ENCODE measurements at places on chromosomes 11 and 22.
A peak's percentile ranks its signal among the peaks of the same experiment; 100 is the strongest.

DNA sequence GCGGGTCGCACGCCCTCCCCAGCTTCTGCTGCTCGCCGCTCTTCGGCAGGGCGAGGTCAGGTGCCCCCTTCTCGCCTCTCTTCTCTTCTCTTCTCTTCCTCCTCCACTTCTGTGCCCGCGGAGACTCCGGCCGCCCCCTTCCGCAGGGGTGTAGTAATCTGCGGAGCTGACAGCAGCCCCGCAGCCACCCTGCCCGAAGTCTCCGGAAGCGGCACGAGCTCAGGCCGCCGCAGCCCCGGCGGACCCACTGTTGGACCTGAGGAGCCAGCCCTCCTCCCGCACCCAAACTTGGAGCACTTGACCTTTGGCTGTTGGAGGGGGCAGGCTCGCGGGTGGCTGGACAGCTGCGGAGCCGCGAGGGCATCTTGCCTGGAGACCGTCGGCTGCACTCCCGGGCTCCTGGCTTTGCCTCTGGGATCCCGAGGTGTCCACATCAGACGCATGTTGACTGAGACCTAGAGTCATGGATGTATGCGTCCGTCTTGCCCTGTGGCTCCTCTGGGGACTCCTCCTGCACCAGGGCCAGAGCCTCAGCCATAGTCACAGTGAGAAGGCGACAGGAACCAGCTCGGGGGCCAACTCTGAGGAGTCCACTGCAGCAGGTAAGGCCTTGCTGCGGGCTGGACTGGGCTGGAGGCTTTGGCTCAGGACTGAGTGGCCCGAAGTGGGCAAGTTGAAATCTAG is 486 bp downstream of the STIM1 start:
- DNase-seq = peak; percentile 46

GRCh38 chr11:9838961-9839360 is 175.1 kb downstream of the SWAP70 start:
- no peak for DNase-seq

DNA sequence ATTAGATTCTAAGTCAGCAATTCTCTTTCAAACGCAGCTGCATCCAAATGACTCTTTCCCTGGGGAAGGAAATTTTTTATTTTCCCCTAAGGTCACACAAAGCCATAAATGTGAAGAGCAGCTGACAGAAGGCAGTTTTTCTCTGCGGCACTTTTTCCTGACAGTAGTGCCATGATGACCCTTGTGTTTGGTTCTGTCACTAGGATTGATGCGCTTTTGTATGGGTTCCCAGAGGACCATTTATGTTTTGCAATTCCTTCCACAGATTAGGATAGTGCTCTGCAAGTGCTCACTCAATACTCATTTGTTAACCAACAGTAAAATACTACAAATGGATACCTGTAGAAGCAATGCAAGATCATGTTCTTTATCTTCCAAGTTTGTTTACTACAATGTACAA is 359.6 kb upstream of the CTSC start:
- DNase-seq = no peak

DNA sequence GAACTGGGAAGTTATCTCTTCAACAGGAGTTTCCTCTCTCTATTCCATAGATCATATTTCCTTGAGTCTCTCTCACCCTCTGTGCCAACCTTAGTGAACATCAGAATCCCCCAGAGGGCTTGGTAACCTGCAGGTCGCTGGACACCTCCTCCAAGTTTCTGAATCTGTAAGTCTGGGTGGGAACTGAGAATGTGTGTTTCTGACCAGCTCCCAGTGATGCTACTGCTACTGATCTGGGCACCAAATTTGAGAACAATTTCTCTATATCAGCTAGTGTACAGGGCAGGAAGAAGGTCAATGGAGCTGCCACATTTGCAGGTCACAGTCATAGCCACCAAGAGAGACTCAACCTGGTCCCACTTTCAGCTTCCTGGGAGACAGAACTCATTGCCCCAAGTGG is 62.9 kb downstream of the RCN1 start:
- no peak for DNase-seq

GRCh38 chr11:73760135-73760678 is 667 bp downstream of the RAB6A start:
- peak; percentile 20 for DNase-seq

- DNase-seq = no peak
Measured at GRCh38 chr11:48093323-48093722, 113.0 kb downstream of the PTPRJ start.

DNA sequence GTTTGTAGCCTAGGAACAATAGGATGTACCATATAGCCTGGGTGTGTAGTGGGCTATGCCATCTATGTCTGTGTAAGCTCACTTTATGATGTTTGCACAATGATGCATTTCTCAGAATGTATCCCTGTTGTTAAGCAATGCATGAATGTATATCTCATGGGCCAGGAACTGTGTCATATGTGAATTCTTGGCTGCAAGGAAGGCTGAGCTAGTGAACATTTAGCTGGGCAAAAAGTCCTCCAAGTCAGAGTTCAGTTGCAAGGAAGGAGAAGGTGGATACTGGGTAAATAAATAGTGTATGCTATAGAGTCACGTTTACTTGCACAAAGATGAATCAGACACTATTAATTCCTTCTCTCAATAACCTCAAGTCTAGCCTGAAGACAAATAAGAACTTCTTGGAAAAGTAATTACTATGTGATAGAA is 136.1 kb downstream of the EHF start:
- no peak for DNase-seq

DNA sequence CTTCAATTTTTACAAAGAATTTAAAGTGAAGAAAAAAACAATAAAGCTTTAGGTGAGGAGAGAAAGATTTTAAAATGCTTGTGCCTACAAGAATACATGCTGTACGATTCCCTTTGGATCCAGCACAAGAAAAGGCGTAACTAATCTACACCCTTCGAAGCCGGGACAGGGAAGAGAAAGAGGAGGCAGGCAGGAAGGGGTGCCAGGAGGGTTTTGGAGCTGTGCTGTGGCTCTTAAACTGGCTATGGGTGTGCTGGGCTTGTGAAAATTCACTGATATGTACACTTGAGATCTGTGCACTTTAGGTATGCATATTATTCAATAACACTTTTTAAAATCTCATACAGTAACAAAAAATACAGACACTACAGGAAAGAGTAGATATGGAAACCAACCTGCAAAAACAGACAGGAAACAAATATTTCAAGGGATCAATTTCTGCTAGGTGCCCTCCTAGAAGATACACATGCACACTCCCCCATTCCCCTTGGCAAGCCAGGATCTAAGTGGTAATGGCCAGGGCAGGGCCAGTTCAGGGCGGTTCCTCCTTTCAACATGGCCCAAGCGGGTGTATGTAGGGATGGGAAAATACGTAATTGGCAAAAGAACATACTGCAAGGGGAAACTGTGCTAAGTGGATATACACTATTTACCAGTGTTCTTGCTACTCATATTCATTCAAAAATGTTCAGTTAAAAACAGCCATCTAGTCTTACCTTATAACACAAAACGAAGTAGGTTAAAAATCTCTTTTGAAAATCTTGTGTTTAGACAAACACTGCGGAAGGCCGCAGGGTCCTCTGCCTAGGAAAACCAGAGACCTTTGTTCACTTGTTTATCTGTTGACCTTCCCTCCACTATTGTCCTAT is 54.2 kb downstream of the PACSIN2 start:
- no peak for DNase-seq

DNA sequence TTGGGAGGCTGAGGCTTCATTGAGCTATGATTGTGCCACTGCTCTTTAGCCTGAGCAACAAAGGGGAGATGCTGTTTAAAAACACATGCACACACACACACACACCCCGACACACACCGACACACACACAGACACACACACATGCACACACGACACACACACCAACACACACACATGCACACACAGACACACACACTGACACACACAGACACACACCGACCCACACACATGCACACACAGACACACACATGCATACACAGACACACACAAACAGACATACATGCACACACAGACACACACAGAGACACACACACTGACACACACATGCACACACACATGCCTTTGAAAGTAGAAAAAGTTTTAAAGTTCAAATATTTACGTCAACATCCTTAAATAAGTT is 5.5 kb upstream of the LTO1 start:
- DNase-seq = no peak

- DNase-seq = no peak
Measured at GRCh38 chr11:89495951-89496350, 4.8 kb upstream of the NOX4 start.

DNA sequence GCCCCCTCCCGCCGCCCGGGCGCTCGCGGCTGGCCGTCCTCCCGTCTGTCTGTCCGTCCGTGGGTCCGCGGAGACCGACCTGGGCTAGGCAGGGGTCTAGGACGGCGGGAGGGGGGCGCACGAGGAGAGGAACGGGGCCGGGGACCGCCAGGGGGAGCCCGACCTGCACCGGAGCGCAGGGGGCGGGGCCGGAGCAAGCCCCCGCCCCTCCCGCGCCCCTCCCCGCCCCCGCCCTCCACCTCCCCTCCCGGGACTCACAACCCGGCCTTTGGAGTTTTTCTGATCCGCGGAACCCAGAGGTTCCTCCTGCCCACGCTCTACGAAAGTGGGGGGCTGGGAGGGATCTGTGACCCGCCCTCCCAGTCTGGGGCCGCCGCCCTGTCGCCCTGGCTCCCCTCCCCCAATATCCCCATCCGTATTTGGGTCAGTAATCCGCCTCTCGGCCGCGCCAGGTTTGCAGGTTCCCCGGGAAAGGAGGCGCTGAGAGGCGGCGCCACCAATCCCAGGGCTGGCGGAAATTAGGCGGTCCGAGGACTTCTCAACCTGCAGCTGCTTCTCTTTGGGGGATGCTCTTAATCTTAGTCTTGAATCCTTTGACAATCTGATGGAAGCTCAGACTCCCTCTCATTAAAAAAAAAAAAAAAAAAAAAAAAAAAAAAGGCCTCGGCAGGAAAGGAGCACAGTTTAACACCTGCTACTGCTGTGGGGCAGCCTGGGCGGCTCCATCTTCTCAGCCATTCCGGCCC is 925 bp upstream of the KCNJ11 start:
- DNase-seq = peak; percentile 90

- DNase-seq = no peak
Measured at GRCh38 chr11:1936781-1937615, 10.1 kb upstream of the MRPL23 start.

GRCh38 chr22:20979243-20979809 is 2.8 kb upstream of the LZTR1 start:
- no peak for DNase-seq

DNA sequence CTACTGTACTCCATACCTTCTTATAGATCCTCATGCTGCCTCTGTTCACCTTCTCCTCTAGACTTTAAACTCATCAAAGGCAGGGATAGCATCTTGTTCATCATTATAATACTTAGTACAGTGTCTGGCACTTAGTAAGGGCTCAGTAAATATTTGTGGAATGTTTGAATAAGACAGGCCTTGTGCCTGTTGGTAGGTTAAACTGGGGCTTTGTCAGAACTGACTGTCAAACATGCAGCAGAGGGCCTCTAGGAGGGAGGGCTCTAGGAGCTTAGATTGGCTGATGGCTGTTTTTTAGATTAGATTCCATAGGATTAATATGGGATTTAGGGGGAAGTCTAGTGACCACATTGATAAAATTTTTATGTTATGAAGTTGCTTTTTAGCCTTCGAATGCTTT is 70.8 kb downstream of the RNF169 start:
- no peak for DNase-seq

DNA sequence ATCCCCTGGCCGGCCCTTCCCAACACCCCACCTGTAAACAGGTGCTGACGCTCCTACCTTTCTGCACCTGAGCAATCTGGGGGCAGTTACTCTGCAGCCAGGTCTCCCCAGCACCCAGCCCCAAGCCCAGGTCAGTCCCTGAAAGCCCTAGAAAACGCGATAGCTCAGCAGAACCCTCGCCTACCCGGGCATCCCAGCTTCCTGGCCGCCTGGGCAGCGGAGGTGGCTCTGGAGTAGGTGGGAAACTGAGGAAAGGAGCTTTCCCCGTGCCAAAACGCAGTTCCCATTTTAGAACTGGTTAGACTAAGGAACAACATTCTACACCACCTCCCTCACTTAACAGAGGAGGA is 445 bp downstream of the SYTL2 start:
- DNase-seq = peak; percentile 4

DNA sequence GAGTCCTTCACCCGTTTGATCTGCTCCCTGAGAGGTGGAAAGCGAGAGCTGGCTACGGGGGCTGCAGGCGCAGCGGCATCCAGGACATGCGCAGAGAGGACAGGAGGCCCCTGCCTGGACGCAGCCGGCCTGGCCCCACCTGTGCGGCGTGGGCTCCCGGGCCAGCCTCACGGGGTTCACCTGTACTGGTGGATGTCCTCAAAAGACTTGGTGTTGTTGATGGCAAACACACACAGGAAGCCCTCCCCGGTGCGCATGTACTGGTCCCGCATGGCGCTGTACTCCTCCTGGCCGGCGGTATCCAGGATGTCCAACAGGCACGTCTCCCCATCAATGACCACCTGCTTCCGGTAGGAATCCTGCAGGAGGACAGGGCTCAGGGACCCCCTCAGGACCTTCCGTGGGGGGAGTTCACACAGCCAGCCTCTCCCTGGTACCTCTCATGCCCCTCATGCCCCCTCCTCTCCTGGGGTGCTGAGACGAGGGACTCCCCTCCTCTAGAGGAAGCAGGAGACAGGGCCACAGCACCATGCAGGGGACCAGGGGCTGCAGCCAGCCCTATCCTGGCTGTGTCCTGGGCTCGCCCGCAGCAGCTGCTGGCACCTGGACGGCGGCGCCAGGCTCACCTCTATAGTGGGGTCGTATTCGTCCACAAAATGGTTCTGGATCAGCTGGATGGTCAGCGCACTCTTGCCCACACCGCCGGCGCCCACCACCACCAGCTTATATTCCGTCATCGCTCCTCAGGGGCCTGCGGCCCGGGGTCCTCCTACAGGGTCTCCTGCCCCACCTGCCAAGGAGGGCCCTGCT is 1.6 kb downstream of the HRAS start:
- DNase-seq = no peak

DNA sequence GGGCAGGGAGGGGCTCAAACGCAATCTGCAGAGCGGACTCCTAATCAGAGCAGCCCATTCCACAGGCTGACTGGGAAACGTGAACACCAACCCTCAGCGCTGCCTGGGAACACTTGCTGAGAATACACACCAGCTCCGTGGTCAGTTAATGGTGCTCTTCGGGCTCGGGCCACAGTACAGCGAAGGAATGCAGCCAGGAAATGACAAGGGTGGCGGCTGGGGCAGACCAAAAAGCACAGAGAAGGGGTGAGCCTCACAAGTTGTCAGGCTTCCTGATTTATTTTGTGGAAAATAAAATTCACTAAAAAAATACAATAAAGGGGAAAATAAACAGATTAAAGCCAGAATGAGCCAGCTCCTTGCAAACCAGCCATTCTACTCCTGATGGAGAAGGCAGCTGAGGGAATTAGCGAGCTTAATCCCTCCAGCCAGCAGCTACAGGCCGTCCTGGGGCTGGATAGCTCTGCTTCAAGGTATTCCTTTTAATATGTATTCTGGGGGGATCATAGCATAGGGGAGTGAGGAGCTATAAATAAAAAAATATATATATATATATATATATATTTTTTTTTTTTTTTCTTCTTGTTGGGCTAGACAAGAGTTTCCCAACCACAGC is 165.5 kb upstream of the NTM start:
- DNase-seq = no peak

Measured in cerebellar cortex (tissue), 1 donor.